Non-pigmented ciliary epithelial cell (primary cell): ENCODE measurements at places on chromosomes 5 and 9.

DNA sequence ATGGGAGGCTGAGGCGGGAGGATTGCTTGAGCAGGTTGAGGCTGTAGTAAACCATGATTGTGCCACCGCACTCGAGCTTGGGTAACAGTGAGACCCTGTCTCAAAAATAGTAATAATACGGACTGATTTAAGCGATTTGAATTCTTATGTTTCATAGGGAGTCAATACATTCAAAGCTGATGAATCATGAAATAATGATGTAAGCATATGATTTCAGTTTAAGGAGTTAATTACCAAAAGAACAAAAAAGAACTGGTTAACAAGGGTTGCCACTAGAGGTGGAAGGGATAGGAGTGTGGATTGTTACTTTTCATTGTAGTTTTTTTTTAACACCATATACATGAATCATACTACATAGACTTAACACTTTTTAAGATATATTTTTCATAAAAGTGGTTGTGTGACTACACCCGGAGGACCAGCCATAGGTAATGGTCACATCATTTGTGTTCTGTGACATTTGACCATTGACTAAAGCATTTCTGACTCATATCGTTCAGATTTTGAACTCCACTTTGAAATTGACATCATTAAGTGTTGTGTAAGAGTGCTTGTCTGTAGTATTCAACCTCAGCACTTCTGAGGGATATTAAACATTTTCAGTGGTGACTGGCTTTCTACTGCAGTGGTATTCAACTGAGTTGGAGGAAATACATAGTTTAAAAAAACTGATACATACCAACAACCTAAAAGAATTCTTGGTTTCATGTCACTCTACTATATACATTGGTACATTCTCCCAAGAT, 7.0 kb downstream of the TRMT10B start:
- peak; percentile 52 for DNase-seq

- no peak for DNase-seq
Observed at GRCh38 chr5:93874491-93874890, 133.1 kb upstream of the POU5F2 start.

- DNase-seq, result no peak
Observed at GRCh38 chr5:161274951-161275350, 271.6 kb downstream of the GABRB2 start.

- DNase-seq, result no peak
Observed at GRCh38 chr9:16154521-16155078, 601.8 kb downstream of the CCDC171 start.

- DNase-seq, result peak; percentile 67
Observed at GRCh38 chr5:19928562-19929421, 59.2 kb downstream of the CDH18 start.

DNA sequence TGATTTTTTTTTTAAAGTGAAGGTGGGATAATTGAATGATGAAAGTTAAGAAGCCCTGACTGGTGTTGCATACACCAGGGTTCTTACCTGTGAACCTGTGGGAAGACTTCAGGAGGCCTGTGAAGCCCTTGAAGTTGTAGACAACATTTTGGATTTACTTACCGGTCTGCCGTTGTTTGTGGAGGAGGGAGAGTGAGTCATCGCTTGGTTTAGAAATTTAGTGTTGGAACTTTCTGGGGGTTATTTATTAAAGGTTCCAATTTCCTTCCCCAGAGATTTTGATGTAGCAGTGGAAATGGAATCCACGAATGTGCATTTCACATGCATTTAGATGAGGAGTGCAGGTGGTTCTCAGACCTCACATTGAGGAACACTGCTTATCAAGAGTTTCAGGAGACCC, 49.6 kb downstream of the ARHGAP26 start:
- no peak for DNase-seq

DNA sequence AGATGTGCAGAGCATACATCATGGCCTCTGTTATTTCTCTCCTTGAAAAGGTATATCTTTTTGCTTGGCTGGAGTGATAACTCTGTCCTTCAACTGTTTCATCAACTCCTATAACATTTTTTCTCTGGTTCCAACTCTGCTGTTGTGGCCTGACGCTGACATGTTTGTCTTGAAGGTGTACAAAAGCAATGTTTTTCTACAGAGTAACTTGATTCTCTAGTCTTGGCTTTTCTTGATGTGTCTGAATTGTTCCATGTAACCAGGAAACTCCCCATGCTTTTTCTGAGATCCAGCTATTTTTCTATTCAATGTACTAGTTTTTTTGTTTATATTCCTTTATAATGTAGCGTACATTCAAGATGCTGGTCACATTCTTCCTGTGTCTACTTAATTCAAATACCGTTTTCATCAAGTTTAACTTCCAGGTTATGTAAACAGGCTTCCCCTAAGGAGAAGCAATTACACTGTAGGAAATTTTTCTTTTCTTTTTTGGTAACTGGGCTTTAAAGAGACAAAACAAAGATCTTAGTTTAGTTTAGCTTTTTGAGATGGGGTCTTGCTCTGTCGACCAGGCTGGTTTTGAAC, 6.7 kb upstream of the CPLANE1 start:
- DNase-seq, result no peak

DNA sequence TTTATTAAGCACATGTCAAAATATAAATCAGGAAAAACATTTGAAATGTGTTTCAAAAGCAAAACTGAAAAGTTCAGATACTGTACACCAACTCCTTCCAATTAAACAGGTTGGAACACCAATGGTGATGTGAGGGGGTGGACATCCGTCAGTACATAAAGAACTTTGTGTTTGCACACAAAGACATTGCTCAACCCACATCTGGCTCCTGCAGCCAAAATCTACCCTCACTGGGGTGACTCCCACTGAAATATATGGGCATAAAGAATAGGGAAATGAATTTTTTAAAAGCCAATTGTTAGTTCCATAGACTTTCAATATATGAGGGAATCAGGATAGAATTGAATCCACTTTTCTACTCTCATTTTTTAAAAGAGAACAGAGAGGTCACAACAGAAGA, 63.9 kb downstream of the MEGF9 start:
- DNase-seq, result no peak

GRCh38 chr5:77255617-77256016, 45.1 kb downstream of the PDE8B start:
- no peak for DNase-seq

- no peak for DNase-seq
Observed at GRCh38 chr5:446883-447263, 3.9 kb downstream of the EXOC3 start.

DNA sequence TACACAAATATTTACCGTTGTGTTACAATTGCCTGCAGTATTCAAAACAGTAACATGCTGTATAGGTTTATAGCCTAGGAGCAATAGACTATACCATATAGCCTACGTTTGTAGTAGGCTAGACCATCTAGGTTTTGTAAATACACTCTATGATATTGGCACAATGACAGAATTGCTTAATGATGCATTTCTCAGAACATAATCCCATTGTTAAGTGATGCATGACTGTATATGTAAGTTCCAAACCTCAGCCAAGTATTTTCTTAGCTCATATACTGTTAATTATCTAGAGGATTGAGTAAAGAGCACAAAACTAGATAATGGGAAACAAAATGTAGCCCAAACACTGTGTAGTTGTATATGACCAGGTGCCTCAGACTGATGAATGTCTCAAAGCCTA, 220.1 kb downstream of the ANXA1 start:
- no peak for DNase-seq

- no peak for DNase-seq
Observed at GRCh38 chr5:151378616-151379015, 31.3 kb upstream of the SLC36A2 start.

- no peak for DNase-seq
Observed at GRCh38 chr9:137544176-137544760, 5.9 kb downstream of the PNPLA7 start.
